Activated T-helper 2 cell treated with anti-CD3 and anti-CD28 coated beads, Interferon-gamma antibody, Interleukin-2, Interleukin-4, amounts not matched to agents 10 μg/mL and 5 μg/mL and 100 μg/mL, durations not matched to agents 14 hours and 24 hours and 36 hours (primary cell): ENCODE measurements at places on chromosomes 12 and 14. TPM values are rescaled to one million over a fixed set of nuclear protein-coding genes. Genes with fewer than 3 reads are reported as not detected.

DNA sequence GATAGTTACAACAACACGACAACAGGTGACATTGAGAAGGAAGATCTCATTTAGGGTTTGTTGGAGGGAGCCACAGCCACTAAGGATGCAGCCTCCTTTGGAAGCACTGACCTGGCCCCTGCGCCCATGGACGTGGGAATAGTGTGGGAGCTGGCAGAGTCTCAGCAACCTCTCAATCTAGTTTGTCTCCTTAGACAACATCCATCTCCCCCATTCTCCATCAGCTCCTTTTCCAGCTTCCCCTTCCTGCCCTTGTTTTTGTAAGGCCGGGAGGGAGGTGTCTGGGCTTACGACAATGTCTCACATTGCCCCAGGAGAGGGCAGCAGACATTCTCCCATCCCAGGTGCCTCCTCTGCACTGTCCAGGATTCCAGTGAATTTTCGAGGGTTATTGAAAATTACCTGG lies 170.2 kb upstream of the PZP start:
- no peaks in the 10 kb centered on the region for H3K4me1 ChIP-seq
- peaks cover 18% of the 10 kb centered on the region for H3K27me3 ChIP-seq
- no peaks in the 10 kb centered on the region for H3K36me3 ChIP-seq
- H3K27ac ChIP-seq, result no peak overlapping the region

DNA sequence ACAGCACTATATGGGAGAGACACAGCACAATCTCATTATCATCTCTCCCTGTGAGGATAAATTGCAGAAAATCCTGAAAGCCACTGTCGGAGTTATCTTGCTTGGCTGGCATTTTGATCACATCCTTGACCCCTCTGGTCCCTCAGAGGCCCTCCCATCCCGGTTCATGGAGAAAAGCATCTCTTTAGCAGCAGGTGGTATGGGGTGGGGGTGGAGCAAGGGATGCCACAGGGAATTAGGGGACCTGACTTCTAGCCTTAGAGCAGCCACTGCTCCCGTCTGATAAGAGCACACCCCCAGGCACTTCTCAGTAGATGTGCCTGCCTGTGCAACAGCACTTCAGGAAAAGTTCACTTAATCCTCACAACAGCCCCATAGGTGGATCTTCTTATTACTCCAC lies 38.6 kb downstream of the GRIN2B start:
- H3K27ac ChIP-seq, result no peak overlapping the region
- no peaks in the 10 kb centered on the region for H3K36me3 ChIP-seq
- DNase-seq, result no peak
- H3K27me3 ChIP-seq, result peaks cover 6% of the 10 kb centered on the region

DNA sequence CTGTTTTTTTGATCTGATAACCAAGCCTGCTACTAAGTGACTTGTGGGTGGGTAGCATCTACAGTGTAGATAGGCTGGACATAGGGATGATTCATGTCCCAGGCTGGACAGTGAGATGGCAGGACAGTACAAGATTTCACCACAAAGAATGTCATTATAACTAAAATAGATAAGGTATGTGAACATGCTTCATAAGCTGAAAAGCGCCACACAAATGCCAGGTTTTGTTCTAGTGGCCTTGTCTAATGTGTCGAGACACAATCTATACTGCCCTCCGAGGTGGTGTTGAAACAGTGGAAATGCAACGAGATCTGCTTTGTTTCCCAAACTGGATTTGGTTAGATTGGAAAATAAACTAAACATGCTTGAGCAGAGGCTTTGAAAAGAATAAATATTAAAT lies 4.4 kb downstream of the LGALS3 start:
- no peak overlapping the region for H3K27ac ChIP-seq
- DNase-seq, result no peak
- H3K27me3 ChIP-seq, result peaks cover 9% of the 10 kb centered on the region
- H3K36me3 ChIP-seq, result peaks cover 26% of the 10 kb centered on the region

DNA sequence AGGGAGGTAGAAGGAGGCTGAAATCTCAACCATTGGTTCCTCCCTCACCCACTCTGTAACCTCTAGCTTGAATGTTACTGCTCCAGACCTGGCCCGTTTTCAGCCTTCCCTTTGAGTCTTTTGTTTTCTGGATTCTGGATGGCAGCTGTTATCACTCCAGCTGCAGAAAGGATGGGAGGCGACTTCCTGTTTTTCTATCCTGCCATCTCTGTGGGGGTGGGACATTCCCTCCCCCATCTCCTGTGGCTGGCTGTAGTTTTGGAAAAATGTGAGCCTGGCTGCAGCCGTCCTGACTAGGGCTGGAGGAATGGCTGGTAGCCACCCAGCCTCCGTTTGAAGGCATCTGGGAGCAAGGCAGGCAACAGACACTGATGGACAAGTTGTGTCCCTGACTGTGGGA lies 2.9 kb upstream of the PPFIBP1 start:
- H3K27me3 ChIP-seq, result peaks cover 59% of the 10 kb centered on the region
- H3K4me3 ChIP-seq, result no peak overlapping the region
- H3K4me1 ChIP-seq, result peaks cover 17% of the 10 kb centered on the region
- H3K36me3 ChIP-seq, result peaks cover 10% of the 10 kb centered on the region

The C12orf57 gene
- total RNA-seq, result 158 and 173 TPM in 2 replicates

The ANO6 gene
- 25.2 and 25.7 TPM in 2 replicates for total RNA-seq
